ENCODE measurements at places on chromosomes 3 and 15. TPM values are rescaled to one million over a fixed set of nuclear protein-coding genes. Genes with fewer than 3 reads are reported as not detected.

DNA sequence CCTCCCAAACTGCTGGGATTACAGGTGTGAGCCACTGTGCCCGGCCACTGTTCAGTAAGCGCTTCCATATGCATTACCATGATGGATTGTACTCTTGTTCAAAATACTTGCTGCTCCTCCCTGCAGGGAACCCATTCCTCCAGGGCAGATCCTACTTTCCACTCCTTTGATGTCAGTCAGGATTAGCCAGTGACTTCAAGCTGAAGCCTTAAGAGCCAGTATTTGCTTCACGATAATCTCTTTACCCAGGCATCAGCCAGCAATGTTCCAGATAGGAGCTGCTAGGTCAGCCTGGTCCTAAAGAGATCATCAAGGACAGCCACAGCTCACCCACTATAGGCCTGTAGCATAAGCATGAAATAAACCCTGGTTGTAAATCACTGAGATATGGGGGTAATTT is 96.5 kb upstream of the UBE2E2 start:
- no peak for DNase-seq
- H3K27ac ChIP-seq, result no peak overlapping the region
- H3K36me3 ChIP-seq, result no peaks in the 10 kb centered on the region
- no peaks in the 10 kb centered on the region for H3K27me3 ChIP-seq
- H3K4me1 ChIP-seq, result no peaks in the 10 kb centered on the region

DNA sequence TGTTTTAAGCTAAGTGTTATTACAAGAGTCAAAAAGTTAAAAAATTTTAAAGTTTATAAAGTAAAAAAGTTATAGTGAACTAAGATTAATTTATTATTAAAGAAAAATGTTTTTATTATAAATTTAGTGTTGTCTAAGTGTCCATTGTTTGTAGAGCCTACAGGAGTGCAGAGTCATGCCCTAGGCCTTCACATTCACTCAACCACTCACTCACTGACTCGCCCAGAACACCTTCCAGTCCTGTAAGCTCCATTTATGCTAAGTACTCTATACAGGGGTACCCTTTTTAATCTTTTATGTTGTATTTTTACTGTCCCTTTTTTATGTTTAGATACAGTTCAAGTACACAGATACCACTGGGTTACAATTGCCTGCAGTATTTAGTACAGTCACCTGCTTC is 37.2 kb downstream of the EEFSEC start:
- H3K4me1 ChIP-seq, result peaks cover 4% of the 10 kb centered on the region
- no peak overlapping the region for H3K4me3 ChIP-seq
- peak; percentile 47 for DNase-seq
- no peaks in the 10 kb centered on the region for H3K36me3 ChIP-seq
- no peaks in the 10 kb centered on the region for H3K27me3 ChIP-seq

GRCh38 chr3:20023623-20024405 is 11.8 kb upstream of the PP2D1 start:
- H3K27me3 ChIP-seq, result no peaks in the 10 kb centered on the region
- H3K36me3 ChIP-seq, result no peaks in the 10 kb centered on the region
- no peak for DNase-seq
- no peak overlapping the region for H3K4me3 ChIP-seq
- no peak overlapping the region for H3K27ac ChIP-seq

- no peak overlapping the region for H3K4me3 ChIP-seq
- peak overlapping the region; percentile 28 for H3K27ac ChIP-seq
- H3K4me1 ChIP-seq, result peaks cover 29% of the 10 kb centered on the region
- no peaks in the 10 kb centered on the region for H3K27me3 ChIP-seq
- no peaks in the 10 kb centered on the region for H3K36me3 ChIP-seq
- DNase-seq, result peak; percentile 72
Measured at GRCh38 chr3:177624528-177625495, 427.5 kb upstream of the TBL1XR1 start.

DNA sequence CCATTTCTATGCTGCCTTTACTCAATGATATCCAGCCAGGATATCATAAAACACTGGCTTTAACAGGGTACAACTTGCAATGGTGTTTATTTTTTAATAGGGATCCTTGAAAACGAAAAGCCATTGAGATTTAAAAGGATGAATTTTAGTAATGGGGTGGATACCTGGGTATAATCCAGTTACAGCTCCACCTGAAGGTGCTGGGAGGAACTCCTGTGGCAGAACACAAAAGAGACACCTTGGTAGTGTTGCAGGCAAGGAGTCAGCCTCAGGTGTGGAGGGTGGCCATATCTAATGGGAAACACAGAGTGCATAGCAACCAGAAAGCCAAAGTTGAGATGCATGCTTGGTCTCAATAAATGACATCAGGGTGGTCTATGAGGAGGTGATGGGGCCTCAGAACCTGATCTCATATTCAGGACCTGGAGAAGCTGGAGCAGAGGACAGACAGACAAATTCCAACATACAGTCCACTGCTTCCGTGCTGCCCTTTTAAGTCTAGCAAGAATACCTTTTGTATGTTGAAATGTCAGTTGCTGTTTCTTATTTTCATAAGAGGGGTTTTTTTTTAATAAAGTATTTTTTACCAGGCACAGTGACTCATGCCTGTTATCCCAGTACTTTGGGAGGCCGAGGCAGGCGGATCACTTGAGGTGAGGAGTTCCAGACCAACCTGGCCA is 12.0 kb upstream of the PAQR9 start:
- H3K27ac ChIP-seq, result no peak overlapping the region
- no peak overlapping the region for H3K4me3 ChIP-seq
- DNase-seq, result peak; percentile 8
- no peaks in the 10 kb centered on the region for H3K27me3 ChIP-seq

DNA sequence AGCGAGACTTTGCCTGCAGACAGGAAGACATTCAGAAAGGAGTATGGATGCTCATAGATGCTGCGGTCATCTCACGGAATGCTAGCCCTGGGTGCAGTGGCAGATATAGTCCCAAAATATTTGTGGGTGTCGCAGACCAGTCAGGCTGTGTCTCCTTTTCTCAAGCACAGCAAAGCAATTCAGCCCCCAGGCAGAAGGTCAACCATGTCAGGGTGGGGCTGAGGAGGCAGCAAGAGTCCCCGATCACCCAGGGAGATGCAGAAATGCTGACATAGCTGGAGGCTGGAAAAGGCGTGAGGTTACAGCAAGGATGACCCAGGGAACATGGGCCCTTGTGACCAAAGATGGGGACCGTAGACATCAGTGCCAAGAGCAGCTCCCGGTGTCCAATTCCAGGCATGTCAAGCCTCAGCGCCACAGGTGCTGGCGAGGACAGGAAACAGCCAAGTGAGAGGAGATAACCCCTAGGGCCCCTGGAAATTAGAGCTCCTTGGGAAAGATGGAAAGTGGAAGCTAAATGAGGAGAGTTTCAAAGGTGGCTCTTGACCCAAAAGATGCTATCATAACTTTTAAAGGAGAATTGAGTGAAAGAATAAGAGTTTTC is 81.2 kb upstream of the ABHD17C start:
- no peak overlapping the region for H3K27ac ChIP-seq
- H3K27me3 ChIP-seq, result no peaks in the 10 kb centered on the region
- H3K4me3 ChIP-seq, result no peak overlapping the region
- H3K36me3 ChIP-seq, result no peaks in the 10 kb centered on the region
- no peak for DNase-seq
- 0 out of 2 replicates have a peak, but pooled peaks cover 2% of the 10 kb centered on the region for H3K4me1 ChIP-seq

GRCh38 chr15:76517910-76518309 is 181.3 kb downstream of the ISL2 start:
- DNase-seq, result no peak
- no peaks in the 10 kb centered on the region for H3K36me3 ChIP-seq
- H3K4me3 ChIP-seq, result no peak overlapping the region
- H3K27ac ChIP-seq, result no peak overlapping the region

GRCh38 chr15:55031727-55032126 is 165.0 kb downstream of the RSL24D1 start:
- H3K27ac ChIP-seq, result no peak overlapping the region
- H3K4me1 ChIP-seq, result no peaks in the 10 kb centered on the region
- H3K4me3 ChIP-seq, result no peak overlapping the region
- no peaks in the 10 kb centered on the region for H3K27me3 ChIP-seq

DNA sequence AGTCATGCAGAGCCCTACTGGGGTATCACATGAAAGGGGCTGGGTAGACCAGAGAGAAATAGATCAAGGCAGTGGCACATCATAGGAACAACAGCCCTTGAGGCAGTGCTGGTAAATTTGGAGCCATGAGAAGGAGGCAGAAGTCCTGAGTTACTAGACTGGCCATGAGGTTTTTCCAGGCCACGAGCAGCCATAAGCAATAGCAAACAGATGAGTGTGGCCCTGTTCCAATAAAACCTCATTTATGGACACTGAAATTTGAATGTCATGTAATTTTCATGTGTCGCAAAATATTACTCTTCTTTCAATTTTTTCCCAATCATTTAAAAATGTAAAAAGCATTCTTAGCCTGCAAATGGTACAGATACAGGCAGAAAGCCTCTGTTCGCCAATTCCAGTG is 28.1 kb upstream of the LRRN1 start:
- no peak for DNase-seq
- H3K4me1 ChIP-seq, result no peaks in the 10 kb centered on the region
- H3K4me3 ChIP-seq, result no peak overlapping the region
- no peaks in the 10 kb centered on the region for H3K27me3 ChIP-seq

- no peak overlapping the region for H3K27ac ChIP-seq
- no peak overlapping the region for H3K4me3 ChIP-seq
- DNase-seq, result no peak
Measured at GRCh38 chr15:65336493-65337435, 32.3 kb downstream of the RNU5B-1 start.

- H3K27ac ChIP-seq, result no peak overlapping the region
- DNase-seq, result no peak
- no peaks in the 10 kb centered on the region for H3K4me1 ChIP-seq
- H3K27me3 ChIP-seq, result no peaks in the 10 kb centered on the region
- peaks cover 7% of the 10 kb centered on the region for H3K36me3 ChIP-seq
Measured at GRCh38 chr3:33046521-33046920, 50.4 kb downstream of the GLB1 start.

GRCh38 chr15:40956541-40956982 is 3.3 kb downstream of the CHAC1 start:
- H3K27me3 ChIP-seq, result no peaks in the 10 kb centered on the region
- H3K4me1 ChIP-seq, result peaks cover 26% of the 10 kb centered on the region
- H3K36me3 ChIP-seq, result no peaks in the 10 kb centered on the region
- H3K4me3 ChIP-seq, result no peak overlapping the region
- DNase-seq, result no peak
- no peak overlapping the region for H3K27ac ChIP-seq

- DNase-seq, result no peak
- peaks cover 28% of the 10 kb centered on the region for H3K27me3 ChIP-seq
- no peaks in the 10 kb centered on the region for H3K4me1 ChIP-seq
- no peak overlapping the region for H3K27ac ChIP-seq
- H3K36me3 ChIP-seq, result no peaks in the 10 kb centered on the region
- no peak overlapping the region for H3K4me3 ChIP-seq
Measured at GRCh38 chr15:91472316-91472756, 372.3 kb downstream of the SV2B start.

DNA sequence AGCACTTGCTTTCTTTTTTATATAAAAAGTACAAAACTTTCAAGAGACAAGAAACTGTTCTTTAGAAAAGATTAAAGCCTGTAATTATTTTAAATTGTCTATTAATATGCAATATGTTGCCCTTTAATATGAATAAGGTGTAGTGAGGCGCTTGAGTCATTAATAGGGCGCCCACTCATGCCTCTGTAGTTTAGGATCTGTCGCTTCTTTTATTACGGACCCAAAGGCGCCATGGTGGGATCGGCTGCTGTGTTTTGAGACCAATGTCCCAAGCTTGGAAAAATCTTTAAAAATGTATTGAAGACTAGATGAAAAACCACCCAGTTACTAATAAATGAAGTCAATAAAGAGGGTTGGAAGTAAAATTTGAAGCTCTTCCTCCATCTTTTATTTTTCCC is 259.5 kb upstream of the MEIS2 start:
- H3K4me1 ChIP-seq, result no peaks in the 10 kb centered on the region
- no peak for DNase-seq
- H3K27me3 ChIP-seq, result peaks cover 89% of the 10 kb centered on the region
- H3K27ac ChIP-seq, result no peak overlapping the region
- H3K36me3 ChIP-seq, result no peaks in the 10 kb centered on the region

- H3K4me1 ChIP-seq, result no peaks in the 10 kb centered on the region
- no peak overlapping the region for H3K4me3 ChIP-seq
- H3K27me3 ChIP-seq, result peaks cover 25% of the 10 kb centered on the region
Measured at GRCh38 chr3:120823156-120823555, 80.6 kb downstream of the GTF2E1 start.

DNA sequence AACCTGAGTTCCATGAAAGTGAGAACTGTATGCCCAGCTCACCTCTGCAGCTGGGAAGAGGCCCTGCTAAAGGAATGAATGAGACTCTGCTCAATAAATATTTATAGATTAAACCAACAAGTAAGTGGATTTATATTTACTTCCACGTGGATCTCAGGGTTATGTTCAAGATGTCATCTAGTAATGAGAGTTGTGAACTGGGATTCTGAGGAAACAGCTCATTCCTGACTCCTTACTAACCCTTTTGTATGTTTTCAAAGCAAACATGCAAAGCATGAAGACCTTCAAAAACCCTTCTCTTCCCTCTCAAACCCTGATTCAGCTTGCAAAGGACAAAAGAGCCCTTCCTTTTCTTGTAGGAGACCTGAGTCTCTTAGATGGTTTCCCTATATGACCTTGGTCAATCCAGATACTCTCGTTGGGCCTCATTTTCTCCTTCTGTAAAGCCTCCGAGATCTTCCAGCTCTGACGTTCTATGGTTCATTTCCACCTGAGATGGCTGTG is 53.4 kb downstream of the LSM3 start:
- peak; percentile 60 for DNase-seq
- no peak overlapping the region for H3K4me3 ChIP-seq
- H3K27me3 ChIP-seq, result no peaks in the 10 kb centered on the region

- H3K27ac ChIP-seq, result no peak overlapping the region
- H3K4me1 ChIP-seq, result no peaks in the 10 kb centered on the region
- peaks cover 9% of the 10 kb centered on the region for H3K27me3 ChIP-seq
- no peak for DNase-seq
Measured at GRCh38 chr15:26197719-26198118, 334.6 kb upstream of the ATP10A start.

DNA sequence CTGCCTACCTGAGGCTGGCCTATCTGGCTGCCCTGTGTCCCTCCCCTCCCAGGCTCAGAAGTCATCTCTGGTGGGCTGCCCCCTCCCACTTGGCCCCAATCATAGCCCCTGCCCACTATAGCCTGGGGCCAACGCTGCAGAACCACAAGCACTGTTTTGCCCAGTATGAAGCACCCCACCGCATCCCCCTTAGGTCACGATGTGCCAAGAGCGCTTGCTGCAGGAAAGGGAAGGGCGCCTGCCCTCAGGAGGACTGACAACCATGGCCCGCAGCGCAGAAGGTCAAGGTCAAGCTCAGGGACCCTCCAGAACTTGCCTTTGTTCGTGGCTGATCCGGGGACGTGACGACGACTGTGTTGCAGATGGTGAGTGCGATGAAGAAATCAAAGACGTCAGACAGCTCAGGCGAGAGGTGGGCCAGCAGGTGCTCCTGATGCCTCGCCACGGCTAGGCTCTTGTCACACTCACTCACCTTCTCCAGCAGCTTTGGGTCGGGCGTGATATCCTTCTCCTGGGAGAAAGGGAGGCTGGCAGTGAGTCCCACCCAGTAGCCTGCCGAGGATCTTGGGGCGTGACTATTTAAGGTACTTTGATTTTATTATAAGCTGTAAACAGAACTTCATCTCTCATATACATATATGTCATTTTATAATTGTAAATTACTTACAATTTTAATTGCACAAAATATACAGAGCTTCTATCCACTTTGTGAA is 146.6 kb downstream of the ATP10A start:
- no peaks in the 10 kb centered on the region for H3K27me3 ChIP-seq
- H3K4me3 ChIP-seq, result no peak overlapping the region
- H3K4me1 ChIP-seq, result no peaks in the 10 kb centered on the region
- DNase-seq, result no peak

Gene TLR9
- total RNA-seq, result not detected

Gene LDHAL6B
- not detected for total RNA-seq

Gene KIF15
- 31.8 TPM for total RNA-seq

Gene P2RY13
- not detected for total RNA-seq

Gene NMNAT3
- 4.8 TPM for total RNA-seq

Gene KIF23
- 87.0 TPM for total RNA-seq

Gene ZNF280D
- total RNA-seq, result 7.4 TPM

Gene ABI3BP
- 31.6 TPM for total RNA-seq
